ENCODE measurements at places on chromosomes 5 and 9.

DNA sequence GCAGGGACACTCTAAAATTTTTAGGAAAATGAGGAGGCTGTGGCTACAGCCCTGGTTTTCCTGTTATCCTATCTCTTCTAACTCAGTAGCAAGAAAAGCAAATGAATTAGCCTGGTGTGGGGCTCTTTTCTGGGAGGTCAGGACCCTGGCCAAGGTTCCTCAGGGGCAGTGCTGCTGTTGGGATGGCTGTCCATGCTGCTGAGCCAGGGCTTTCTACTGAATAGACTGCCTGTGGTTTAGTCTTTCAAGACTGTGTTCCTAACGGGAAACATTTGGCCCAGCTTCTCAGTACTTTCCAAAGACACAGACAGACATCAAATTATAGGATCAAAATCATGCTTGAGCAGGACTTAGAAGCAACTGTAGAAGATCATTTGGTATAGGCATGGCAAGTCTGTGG, 18.1 kb downstream of the TNC start:
- no peak for DNase-seq

GRCh38 chr9:95746408-95747180, 128.9 kb upstream of the ERCC6L2 start:
- DNase-seq: no peak

GRCh38 chr5:83475391-83475863, 3.9 kb downstream of the VCAN start:
- DNase-seq: peak; percentile 97

DNA sequence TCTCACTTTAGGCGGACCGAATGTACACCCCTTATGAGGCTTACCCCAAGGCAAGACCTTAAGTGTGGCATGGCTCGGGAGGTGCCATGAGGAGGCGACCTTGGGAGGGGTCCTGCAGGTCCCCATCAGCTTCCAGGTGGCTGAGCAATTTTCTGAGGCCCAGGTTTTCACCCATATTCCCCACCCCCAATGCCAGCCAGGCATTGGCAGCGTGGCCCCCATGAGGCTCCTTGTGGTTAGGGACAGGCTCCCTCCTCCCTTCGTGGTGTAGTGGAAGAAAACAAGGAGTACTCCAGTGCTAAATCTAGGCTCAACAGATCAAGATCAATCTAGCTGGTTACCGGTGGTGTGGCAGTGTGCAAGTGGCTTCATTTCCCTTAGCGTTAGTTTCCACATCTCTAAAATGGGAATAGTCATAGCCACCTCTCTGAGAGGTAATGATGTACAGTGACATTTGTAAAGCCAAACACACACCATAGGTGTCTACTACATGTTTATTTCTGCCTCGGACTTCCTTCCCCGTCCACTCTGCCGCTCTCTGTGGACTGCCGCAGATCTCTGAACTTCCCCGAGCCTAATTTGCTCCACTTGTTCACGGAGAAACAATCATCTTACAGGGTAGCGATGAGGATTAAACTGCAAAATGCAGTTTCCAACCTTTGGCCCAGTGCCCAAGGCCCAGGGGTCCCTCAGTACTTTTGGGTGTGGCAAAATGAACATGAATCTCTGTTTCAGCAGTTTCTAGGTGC, 8.4 kb downstream of the LHX2 start:
- DNase-seq: no peak

DNA sequence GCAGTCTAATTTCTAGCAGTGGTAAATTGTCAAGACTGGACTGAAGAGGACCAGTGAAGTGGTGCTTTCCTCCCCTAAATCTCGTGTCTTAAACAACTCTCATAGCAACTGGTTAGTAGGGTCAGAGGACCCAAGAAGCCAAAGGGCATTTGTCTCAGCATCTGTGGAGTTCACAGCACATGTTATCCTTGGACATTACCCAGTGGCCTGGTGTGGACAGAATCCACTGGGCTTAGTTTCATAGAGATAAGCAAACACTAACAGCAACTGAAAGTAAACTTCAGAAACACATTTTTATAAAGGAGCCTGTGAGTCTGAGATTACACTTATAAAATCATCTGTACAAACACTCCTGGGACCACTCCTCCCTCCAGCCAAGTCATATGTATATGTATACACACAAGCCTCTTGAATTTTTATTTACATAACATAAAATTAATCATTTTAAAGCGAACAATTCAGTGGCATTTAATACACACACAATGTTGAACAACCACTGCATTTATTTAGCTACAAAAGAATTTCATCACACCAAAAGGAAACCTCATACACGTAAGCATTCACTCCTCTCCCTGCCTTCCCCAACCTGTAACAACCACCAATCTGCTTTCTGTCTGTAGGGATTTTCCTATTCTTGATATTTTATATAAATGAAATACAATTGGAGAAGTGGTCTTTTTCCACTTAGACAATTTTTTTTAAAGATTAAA, 457.8 kb downstream of the RASEF start:
- DNase-seq: no peak

GRCh38 chr9:34318163-34318790, 10.8 kb downstream of the KIF24 start:
- no peak for DNase-seq

DNA sequence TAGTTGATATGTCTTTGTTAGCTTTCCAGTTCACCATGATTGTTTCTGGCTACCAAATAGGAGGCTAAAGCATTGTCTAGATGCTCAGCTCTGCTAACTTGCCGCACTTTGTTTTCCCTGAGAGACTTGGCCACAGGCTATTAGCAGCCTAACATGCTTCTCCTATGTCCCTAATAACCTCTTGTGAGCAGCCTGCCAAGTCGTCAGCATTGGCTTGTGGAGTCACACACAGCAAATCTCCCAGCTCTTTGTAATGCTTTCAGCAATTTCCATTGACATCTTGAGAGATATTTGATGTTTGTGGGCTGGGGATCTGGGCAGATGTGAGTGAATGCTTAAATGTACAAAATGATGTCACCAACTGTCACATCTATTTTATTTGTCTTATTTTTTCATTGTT, 346.9 kb downstream of the KDM4C start:
- no peak for DNase-seq

DNA sequence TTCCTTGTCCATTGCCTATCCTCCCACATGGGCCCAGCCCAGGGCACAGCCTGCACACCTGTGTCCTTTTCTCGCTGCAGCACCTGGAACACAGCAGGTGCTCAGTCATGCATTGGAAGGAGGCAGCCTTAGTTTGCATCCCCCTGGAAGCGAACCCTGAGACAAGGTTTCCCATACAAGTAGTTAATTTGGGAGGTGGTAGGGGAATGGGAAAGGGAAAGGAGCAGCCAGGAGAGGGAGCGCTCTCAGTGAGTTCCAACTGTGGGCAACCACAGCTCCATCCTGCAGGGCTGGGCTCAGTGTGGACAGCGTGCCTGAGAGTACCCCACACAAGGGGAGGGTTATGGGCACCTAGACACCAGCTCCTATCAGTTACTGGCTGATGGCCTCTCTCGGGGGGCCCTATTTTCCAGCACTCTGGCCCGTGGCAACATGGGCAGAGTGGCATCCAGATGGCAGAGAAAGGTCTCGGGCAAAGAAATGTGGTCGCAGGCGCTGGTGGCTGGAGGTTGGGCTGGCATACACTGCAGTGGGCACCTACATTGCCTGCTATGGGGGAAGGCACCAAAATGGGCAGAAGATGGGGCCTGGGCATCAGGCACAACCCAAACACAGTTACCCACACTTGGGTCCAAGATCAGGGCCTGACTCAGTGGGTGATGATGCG, 50.1 kb downstream of the TSPAN17 start:
- DNase-seq: no peak

GRCh38 chr5:35758151-35758724, 98.5 kb upstream of the IL7R start:
- DNase-seq: no peak

- DNase-seq: no peak
Observed at GRCh38 chr5:102763734-102764133, 8.6 kb downstream of the PAM start.

- DNase-seq: no peak
Observed at GRCh38 chr9:35649431-35650340, 1.0 kb downstream of the SIT1 start.

DNA sequence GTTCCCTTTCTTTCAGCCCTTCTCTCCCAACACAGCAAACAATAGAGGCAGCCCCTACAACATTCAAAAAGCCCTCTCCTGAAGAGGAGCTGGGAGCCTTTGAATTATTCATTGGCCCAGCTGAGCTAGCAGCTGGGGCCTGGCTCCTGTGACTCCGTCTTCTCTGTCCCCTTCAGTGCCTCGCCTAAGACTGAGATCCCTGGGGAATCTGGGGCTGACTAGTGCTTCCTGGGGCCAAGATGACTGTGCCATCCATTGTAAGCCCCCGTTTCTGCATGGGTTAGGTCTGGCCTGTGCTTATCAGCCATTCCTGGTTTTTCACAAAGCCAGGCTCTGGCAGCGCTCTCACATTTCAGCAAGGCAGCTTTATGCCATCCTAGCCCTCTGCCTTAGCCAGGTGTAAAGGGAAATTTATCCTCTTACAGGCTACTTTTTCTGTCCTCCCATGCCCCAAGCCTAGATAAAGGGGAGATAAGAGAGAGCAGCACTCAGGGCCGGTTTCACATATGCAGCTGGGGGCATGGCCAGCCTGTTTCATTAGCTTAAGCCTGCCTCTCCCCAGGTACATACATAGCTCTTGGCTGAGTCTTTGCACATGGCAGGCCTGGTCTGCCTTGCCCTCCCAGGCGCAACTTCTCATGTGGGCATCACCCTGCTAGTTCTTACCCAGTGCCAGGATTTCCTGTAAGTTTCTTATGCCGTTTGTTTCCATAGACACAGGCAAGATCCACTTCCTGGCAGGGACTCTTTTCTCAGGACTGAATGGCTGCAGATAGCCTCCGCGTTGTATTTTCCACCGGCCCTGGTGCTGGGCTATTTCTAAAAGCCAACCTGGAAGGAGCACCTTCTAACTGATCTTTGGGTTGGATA, 15.8 kb downstream of the PTPA start:
- DNase-seq: no peak

DNA sequence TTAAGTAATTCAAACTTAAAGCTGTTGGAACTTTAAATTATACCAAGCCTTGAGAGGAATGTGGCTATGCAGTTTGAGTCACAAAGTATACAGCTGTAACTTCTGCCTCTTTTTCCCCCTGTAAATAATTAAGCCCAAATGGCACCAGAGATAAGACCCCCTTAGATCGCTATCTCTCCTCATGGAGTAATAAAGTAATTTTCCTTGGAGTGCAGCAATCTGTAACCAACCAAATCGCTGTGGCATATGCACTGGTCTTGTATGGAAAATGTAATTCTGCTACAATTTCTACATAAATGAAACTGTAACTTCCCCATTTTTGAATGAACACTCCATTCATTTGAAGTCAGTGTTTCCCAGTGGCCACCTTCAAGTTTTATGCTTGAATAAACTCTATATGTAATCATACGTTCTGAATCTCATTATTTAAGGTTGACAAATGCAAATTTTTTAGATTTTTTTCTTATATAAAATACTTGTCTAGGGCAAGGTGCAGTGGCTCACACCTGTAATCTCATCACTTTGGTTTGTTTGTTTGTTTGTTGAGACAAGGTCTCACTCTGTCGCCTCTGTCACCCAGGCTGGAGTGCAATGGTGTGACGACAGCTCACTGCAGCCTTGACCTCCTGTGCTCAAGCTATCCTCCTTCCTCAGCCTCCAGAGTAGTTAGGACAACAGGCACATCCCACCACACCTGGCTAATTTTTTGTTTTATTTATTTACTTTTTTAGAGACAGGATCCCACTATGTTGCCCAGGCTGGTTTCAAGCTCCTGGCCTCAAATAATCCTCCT, 12.3 kb downstream of the SUSD1 start:
- DNase-seq: no peak

- DNase-seq: no peak
Observed at GRCh38 chr5:147267082-147267832, 32.4 kb downstream of the STK32A start.

- no peak for DNase-seq
Observed at GRCh38 chr9:13975611-13976290, 338.2 kb downstream of the NFIB start.

- no peak for DNase-seq
Observed at GRCh38 chr9:23309800-23310199, 516.2 kb downstream of the ELAVL2 start.

DNA sequence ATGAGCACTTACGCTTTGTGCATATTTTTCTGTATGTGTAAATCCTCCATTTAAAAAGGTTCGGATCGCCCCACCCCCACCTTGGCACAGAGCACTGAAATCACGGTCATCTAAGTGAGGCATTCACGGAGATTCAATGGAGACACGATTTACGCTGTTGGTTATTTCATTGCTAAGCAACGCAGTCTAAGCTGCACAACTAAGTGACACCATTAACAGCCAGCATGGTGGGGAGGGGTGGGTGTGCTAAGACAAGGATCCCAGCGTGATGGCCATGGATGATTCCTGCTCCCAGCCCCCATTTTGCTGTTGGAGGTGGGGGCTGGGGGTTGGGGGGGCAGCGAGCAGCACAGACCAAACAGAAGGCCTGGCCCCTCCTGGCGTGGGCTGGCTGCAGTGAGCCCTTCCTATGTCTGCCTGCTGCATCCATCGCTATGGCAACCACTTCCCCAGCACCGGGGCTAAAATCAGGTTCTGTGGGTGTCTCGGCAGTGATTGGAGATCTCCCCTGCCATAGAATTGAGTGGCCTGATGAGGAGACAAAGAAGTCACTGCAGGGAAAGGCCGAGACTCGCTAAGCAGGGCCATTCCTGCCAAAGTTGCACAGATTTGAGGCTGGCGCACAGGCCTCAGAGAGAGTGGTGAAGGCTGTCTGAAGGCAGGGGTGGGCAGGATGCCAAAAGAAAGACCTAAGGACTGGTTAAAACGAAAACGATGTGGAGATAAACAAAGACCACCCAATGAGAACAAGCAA, 14.3 kb upstream of the MARCHF6 start:
- no peak for DNase-seq

- no peak for DNase-seq
Observed at GRCh38 chr5:54470677-54471076, 15.2 kb downstream of the HSPB3 start.

DNA sequence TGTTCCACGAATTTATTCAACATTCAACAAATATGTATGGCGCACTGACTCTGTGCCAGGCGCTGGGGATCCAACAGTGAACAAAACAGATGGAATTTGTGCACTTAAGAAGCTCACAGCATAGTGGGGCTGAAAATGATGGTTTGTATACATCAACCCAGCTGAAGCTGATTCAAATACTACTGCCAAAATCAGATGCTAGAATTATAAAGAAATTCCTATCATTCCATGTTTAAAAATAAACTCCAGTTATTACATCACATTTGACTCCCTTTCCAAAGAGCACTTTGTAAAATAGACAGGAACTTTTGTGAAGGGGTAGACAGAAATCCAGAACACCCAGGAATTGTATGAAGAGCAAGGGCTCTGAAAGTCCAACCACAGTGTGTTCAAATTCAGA, 54.1 kb downstream of the ZNF608 start:
- no peak for DNase-seq

DNA sequence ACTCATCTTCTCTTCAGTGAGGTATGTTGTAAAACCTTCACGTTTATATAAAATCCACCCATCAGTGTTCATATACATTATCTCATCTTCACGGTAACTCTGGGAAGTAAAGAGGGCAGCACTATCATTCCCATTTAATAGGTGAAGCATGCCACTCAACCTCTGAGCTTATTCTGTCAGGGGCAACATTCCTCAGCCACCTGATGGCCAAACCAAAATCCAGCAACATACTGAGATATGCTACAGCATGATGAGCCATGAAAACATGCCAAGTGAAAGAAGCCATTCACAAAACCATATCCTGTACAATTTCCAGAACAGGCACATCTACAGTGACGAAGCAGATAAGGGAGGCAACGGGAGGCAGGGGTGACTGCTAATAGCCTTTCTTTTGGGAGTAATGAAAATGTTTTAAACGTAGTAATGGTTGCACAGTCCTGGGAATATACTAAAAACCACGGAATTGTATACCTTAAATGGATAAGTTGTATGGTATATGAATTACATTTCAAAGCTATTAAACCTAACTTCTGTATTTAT, 167.4 kb downstream of the TSSK1B start:
- DNase-seq: no peak
